Colonic mucosa (tissue), 4 donors: ENCODE measurements at places on chromosomes 1 and 21.
A peak's percentile ranks its signal among the peaks of the same experiment; 100 is the strongest.

DNA sequence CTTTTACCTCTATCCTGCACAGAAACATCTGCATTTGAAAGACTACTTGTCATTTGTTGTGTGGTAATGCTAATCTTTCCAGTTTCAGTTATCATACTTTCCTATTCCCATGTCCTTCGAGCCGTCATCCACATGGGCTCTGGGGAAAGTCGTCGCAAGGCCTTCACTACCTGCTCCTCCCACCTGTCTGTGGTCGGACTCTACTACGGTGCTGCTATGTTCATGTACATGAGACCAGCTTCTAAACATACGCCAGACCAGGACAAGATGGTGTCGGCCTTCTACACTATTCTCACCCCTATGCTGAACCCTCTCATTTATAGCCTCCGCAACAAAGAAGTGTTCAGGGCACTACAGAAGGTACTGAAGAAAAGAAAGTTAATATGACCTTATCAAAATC, 8.3 kb downstream of the OR2M4 start:
- DNase-seq: no peak

DNA sequence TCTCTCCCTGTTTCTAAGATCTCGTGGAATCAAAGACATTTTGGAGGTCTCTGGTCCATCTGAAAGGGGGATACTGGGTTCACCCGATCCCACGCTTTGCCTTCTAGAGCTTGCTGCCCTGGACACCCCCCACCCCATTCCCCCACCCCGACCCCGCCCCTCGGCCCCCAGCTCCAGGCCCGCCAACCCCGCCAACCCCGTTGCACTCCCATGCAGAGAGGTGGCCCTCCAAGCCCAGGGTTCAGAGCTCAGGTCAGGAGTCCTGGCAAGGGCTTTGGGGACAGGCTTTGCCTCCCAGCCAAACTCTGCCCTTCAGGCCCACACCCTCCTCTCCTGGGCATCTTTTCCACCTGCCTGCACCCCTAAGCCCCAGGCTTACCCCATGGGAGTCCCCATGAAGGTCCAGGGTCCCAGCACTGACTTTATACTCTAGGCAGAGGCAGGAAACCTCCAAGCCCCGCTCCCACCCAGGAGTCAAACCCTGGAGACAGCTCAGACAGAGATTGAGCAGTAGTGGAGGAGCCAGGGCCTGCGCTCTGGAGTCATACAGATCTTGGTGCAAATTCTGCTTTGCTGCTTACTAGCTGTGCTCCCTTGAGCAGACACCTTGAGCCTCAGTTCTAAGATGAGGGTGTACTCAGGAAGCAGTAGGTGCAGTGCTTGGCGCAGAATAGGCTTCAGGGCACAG, 155.9 kb downstream of the FOXD2 start:
- DNase-seq: no peak

DNA sequence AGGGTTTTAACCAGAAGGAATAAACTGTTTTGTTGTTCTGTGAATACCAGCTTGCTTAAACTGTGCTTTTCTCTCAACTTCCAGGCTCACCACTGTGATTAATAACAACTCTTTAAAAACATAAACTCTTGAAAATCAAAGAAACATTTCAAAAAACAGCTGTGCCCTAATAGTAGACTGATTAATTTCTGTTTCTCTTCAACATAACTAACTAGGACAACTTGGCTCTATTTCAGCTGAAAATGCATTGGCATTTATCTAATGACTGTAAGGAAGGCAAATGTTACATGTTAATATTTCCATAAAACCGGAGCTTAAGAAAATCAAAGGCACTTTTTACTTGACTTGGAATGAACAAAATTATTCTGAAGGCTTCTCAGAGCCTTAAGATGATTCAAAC, 656.1 kb upstream of the NEGR1 start:
- DNase-seq: no peak

DNA sequence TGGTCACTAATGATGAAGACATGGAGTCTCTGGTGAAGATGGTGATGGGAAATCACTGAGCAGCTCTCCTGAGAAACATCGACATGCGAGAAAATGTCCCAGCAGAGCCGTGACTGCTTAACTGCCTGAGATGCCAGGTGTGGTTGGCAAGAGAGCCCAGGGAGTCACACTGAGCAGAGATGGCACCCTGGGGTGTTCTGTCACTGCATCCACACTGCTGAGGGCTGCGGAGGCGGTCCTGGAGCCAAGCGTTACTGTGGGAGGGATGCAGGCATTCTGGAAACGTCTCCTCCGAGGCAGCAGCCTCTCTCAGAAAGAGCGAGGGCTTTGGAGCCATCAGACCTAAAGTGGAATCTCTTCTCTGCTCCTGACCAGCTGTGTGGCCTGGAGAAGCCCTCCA, 57.2 kb downstream of the EPHB2 start:
- no peak for DNase-seq

DNA sequence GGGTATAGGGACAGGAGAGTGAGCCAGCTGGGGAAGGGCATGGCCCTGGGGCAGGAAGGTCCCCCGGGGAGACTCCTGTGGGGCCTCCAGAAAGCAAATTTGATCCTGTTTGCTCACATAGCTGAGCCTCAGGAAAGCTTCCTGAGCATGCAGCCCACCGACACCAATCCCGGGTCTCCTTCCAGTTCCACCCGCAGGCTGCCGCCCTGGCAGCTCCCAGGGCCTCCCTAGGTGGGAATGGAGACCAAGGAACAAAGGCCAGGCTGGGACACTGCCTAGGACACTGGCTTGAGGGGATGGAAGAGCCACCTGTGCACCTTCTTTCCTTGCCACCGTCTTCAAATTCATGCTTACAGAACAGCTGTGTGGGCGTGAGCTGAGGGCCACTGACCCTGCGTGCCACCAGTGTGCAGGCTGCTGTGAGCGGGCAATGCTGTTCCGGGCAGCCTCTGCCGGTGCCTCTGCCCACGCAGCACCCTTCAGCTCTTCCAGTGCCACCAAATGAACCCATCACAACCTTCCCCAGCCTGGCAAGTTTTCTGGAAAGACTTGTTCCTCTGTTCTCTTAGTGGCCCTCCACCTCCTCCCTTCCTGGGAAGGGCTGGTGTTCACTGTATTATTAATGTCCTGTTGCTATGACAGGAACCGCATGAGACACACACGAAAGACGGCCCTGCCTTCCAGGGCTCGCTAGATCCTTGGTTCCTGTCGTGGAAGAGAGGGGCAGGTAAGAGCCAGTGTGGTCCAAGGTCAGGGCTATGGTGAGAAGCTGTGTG, 53.6 kb downstream of the ACBD3 start:
- no peak for DNase-seq

GRCh38 chr1:201361652-201362504, 15.6 kb downstream of the TNNT2 start:
- DNase-seq: peak; percentile 38

- peak; percentile 15 for DNase-seq
Observed at GRCh38 chr1:116417678-116418077, 44.6 kb downstream of the ATP1A1 start.

DNA sequence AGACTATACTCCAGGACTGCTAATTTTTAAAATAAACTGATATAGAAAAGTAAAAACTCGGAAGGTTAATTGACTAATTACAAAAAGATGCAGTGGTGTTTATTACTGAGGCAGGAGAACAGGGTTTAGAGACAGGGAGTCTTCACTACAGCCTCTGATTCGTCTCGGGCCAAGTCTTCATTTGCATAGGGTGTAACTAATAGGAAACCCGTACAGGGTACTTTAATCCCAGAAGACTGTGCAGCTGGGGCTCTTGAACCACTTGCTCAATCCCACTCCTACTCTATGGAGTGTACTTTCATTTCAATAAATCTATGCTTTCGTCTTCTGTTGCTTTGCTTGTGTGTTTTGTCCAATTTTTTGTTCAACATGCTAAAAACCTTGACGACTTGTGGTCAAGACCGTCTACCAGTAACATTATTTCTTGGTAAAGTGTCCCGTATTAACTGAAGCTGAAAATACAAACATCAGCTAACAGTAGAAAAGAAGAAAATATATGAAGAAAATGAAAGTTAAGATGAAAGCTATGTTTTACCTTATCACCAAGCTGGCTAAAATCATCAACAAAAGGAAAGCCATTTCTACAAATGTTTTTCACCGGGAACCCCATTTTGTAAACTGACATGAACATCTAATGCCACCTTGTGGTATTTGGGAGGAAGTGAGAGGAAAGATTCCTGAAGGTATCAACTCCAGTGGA, 8.0 kb downstream of the SDHB start:
- DNase-seq: no peak

DNA sequence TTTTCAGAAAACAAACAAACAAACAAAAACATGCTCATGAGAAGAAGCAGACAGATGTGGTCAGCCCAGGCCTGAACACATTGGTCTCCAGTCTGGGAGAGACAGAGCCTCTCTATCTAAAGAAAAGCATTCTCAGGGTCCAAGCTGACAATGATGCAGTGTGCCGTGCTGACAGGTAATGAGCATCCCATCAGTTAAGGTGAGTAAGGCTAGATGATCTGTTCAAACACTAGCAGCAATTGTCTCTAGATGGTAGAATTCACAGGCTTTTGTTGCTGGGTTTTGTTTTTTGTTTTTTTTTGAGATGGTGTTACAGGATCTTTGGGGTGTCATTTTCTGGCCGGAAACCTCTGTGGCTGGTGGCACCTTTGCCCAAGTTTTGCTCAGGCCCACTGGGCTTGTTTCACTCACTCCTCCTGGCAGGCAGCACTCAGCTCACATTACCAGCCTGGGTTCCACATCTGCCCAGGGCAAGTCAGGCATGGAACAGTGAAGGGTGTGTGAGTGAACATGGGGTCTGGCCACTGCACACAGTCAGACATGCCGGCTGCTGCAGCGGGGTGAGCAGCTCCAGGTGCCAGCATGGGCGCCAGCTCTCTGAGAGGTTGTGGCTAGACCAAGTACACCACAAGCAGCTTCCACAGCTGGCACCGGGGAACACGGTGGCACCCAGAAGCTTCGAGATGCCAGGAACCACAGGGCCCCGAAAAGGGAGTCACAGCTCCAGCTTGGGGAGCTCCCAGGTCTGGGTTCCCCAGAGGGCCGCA, 2.5 kb upstream of the C1QA start:
- DNase-seq: no peak

- DNase-seq: no peak
Observed at GRCh38 chr1:40808909-40809308, 25.3 kb downstream of the KCNQ4 start.

DNA sequence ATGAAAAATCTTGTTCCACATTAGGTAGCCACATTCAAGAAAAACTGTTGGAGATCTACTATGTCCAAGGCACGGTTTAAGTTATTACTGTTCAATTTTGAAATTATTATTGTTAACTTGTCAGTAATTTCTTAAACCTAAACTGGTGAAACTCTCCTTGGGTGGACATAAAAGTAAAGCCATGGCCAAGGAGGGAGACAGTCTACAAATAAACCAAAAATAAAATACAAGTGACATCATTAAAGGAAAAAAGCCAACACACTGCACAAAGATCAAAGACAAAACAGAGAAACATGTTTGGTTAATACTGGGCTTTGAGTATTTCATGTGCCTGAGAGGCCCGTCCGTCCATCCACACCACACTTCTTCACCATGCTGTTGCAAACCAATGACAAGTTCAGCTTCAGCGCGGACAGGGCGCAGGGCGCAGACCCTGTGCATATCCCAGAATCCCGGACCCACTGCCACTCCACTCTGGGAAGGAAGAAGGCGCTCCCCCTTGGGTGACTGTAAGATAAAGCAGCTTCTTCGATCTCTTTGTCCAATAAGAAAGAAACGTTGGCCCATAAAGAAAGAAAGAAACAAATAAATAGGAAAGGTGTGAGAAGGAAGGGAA, 918 bp upstream of the RASAL2 start:
- DNase-seq: peak; percentile 48

GRCh38 chr1:20785907-20786252, 1.2 kb downstream of the HP1BP3 start:
- no peak for DNase-seq

DNA sequence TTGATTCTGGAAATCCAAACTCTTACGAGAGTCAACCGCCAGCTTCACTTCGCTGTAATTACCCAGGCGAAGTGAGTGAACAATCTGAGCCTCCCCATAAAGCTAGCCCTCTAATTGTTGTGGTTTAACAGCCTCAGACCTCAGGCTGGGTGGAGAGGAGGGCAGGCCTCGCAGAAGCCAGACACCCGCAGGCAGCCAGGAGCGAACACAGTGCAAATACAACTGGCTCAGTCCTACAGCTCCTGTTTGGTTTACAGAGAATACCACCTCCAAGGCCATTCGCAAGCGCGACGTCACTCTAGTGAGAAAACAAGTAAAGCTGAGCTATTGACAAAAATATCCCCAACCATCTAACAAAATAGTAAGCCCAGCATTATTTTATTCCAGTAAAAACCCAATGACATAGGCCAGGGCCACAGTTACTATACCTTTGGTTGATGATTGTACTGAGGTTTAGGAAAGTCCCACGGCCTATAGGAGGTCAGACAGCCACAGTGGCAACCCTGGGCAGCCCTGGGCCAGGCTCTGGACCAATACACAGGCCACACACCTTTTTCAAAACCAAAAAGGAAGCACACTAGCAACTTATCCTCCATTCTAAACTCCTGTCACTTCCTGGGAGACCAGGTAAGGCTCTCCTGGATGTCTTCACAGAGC, 163.3 kb downstream of the ETS2 start:
- DNase-seq: no peak

DNA sequence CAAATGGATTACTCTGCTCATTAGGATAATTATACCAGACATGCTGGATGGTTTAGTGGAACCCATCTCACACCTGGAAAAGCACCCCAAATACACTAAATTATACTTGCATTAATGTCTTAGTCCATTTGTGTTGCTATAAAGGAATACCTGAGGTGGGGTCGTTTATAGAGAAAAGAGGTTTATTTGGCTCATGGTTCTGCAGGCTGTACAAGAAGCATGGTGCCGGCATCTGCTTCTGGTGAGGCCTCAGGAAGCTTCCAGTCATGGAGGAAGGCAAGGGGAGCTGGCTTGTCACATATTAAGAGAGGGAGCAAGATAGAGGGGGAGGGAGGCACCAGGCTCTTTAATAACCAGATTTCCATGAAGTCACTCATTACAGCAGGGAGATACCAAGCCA, 95.6 kb downstream of the MT1HL1 start:
- no peak for DNase-seq

DNA sequence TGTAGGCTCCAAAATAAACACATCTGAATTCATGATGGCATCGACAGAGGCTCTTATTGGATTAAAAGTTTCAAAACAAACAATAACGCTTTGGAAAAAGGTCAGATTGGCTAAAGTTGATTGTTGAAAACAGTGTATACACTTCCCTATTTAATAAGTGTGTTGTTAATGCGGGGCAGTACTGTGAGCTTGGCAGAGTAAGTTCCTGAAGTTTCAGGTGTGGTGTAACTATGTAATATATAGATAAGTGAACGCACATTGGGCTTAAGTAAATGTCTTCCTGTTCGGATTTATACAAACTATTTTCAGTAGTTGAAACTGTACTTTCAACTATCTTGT, 810 bp downstream of the ZBTB37 start:
- no peak for DNase-seq

- no peak for DNase-seq
Observed at GRCh38 chr1:175072099-175072951, 4.7 kb downstream of the TNN start.

- DNase-seq: no peak
Observed at GRCh38 chr1:117652421-117652820, 46.6 kb downstream of the TENT5C start.
